Activated CD4-positive, alpha-beta memory T cell treated with anti-CD3 and anti-CD28 coated beads, Interleukin-2, amount 10 ng/mL, durations not matched to agents 7 days and 5 days (primary cell): ENCODE measurements at places on chromosomes 11 and 22.

GRCh38 chr11:22640862-22641261 is 15.2 kb upstream of the FANCF start:
- no peak overlapping the region for H3K4me3 ChIP-seq
- no peaks in the 10 kb centered on the region for H3K27me3 ChIP-seq
- no peaks in the 10 kb centered on the region for H3K4me1 ChIP-seq
- no peak for DNase-seq
- no peak overlapping the region for H3K27ac ChIP-seq
- H3K36me3 ChIP-seq: no peaks in the 10 kb centered on the region

DNA sequence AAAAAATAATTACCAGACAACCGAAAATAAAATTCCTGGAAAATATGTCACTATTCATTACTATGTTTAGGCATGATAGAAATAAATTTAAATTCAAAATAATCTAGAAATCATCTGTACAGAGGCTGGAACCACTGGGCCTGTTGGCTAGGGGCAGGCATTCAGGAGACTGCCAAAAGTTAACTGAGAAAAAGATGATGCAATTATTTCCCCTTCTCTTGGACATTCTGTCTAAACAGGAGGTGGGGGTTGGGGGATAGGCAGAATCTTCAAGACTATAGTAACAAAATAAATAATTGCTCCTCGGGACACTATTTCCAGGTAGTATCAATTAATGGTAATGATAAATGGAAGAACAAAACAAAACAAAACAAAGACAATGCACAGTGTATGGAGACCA is 14.1 kb downstream of the BTBD10 start:
- H3K4me3 ChIP-seq: no peak overlapping the region
- H3K36me3 ChIP-seq: peaks cover 8% of the 10 kb centered on the region
- peaks cover 15% of the 10 kb centered on the region for H3K4me1 ChIP-seq
- H3K27me3 ChIP-seq: no peaks in the 10 kb centered on the region
- H3K27ac ChIP-seq: no peak overlapping the region

- H3K4me3 ChIP-seq: no peak overlapping the region
- no peak for DNase-seq
- no peak overlapping the region for H3K27ac ChIP-seq
- H3K4me1 ChIP-seq: no peaks in the 10 kb centered on the region
- H3K36me3 ChIP-seq: no peaks in the 10 kb centered on the region
These were observed 403.4 kb upstream of the B3GAT1 start for GRCh38 chr11:134815404-134815803.

DNA sequence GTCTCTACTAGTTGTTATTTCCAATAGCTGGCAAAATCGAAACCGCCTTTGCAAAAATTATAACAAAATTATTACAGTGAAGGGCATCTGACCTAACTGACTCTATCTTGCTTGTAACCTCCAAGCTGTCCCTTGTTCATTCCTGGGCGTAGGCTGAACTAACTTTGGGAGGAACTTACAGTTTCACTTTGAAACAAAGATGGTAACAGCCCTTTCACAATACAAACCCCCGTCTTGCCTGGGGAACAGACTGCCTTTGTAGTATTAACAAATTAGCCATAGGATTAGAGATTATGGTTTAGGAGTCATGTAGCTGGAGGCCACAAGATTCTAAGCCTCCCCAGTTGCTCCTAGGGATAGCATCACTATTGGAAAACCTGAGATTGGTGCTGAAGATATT is 131.6 kb upstream of the HSD17B12 start:
- H3K4me1 ChIP-seq: peaks cover 1% of the 10 kb centered on the region
- no peak overlapping the region for H3K4me3 ChIP-seq
- peaks cover 42% of the 10 kb centered on the region for H3K27me3 ChIP-seq

- no peak overlapping the region for H3K27ac ChIP-seq
- H3K27me3 ChIP-seq: no peaks in the 10 kb centered on the region
- DNase-seq: no peak
- no peaks in the 10 kb centered on the region for H3K4me1 ChIP-seq
These were observed 20.7 kb downstream of the A4GALT start for GRCh38 chr22:42699976-42700352.

DNA sequence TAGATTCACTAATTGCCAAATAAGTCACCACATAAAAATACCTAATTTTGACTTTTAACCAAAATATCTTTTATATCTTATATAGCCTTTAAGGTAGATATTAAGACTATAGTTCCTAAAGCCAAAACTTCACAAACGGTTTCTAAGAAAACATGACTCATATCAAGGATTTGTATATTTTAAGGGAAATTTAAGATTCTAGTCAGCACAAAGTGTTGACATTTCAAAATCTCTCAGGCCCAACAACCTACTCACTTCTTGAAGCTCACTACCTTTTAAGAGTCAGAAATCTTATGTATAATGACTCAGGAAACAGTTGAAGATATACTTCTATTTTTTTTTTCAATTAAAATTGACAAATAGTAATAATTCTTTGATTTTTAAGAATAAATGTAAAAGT is 221.9 kb downstream of the SBF2 start:
- no peak overlapping the region for H3K4me3 ChIP-seq
- no peaks in the 10 kb centered on the region for H3K4me1 ChIP-seq
- H3K27me3 ChIP-seq: no peaks in the 10 kb centered on the region
- H3K36me3 ChIP-seq: no peaks in the 10 kb centered on the region
- no peak overlapping the region for H3K27ac ChIP-seq
